MG63 (cell line): ENCODE measurements at places on chromosomes 12 and 14.

DNA sequence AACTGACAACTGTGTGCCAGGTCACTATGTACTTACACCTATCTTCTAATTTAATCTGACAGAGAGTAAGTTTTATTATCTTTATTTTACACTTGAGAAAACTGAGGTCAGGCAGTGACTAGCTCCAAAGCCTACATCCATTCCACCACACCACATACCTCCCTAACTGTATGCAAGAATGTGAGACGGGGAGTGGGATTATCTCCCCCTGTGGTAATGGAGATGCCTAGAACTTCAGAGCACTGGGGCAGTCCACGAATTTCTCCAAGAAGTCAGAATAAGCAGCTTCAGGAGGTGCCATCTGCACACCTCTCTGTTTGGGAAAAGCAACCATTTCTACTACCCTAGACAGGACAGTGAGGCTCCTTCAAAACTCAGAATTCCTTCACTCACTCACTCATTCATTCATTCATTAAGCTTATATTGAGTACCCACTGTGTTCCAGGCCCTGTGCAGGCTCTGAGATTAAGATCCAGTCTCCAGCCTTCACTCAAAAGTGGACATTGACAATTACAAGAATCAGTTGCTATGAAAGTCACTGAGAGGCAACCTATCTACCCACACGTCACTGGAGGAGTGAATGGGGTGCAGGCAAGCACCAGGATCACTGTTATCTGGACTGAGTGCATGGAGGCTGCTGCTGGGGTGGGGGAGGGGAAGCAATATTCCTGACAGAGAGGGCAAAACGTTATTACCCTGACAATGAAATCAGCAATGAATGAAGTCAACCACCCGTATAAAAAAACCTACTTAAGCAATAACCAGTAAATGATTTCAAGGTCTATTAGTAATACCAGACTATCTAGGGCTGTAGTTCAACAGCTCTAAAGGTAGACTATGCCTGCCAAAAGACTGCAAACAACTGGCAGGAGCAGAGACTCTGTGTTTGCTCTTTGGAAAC lies 18.0 kb downstream of the SLC7A7 start:
- no peak for DNase-seq

- DNase-seq, result no peak
These were observed 218.8 kb downstream of the DPF3 start for GRCh38 chr14:72675126-72675525.

- DNase-seq, result peak; percentile 34
These were observed 88.5 kb downstream of the GCH1 start for GRCh38 chr14:54814076-54814475.

DNA sequence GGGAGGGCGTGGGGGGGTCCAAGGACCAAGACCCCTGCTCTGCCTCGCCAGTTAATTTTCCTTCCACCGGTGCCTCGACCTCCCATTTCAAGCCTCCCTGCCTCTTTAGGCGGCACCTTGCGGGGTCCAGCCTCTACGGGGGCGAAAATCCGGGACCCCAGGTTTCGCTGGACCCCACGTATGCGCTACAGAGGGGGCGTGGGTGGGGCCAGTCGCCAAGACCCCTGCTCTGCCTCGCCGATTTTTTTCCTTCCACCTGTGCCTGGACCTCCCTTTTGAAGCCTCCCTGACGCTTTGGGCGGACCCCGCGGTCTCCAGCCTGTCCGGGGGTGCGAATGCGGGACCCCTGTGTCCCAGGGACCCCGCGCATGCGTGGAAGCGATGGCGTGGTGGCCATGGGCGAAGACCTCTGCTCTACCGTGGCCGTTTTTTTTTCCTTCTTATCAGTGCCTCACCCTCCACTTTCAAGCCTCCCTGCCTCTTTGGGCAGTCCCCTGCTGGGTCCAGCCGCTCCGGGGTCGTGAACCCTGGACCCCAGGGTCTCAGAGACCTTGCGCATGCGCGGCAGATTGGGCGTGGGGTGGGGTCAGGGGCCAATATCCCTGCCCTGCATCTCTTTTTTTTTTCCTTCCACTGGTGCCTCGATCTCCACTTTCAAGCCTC lies 324.2 kb downstream of the ALG10 start:
- no peak for DNase-seq

DNA sequence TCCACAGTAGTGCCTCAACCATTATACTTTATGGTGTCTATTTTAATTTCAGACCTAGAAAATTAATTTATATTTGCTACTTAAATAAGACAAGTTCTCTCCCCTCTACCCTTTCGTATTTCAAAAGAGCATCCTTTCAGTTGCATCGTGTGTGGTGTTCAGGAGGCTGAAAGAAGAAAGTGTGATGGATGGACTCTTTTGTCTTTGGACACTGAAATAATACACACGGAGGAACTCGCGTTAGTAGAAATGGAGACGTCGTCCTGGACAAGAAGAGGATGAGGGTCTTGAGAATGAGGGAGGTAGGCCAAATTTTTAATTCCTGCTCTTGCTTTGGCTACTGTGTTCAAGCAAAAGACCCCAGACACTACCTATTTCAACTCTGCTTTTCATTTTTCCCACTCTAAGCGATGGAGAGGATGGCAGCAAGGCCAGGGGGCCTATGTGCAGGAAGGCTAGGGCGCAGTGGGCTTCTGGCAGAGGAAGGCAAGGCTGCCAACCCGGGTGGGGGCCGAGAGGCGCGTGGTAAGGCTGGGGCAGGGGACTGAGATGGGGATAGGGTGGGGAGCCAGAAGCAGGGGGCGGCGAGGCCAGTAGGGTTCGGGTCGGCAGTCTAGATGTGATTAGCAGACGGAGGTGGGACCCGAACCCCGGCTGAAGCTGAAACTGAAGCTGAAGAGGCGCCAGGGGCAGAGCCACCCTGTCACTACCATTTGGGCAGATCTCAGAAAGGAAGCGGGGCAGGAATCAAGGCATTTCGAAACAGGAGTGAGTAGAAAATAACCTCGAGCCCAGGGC lies 722 bp downstream of the TMED8 start:
- peak; percentile 0 for DNase-seq

GRCh38 chr14:81301813-81302212 lies 81.1 kb upstream of the GTF2A1 start:
- no peak for DNase-seq

- no peak for DNase-seq
These were observed 4.1 kb upstream of the PLEK2 start for GRCh38 chr14:67416085-67416484.

GRCh38 chr12:56119361-56119796 lies 1.3 kb downstream of the ZC3H10 start:
- DNase-seq, result peak; percentile 82

DNA sequence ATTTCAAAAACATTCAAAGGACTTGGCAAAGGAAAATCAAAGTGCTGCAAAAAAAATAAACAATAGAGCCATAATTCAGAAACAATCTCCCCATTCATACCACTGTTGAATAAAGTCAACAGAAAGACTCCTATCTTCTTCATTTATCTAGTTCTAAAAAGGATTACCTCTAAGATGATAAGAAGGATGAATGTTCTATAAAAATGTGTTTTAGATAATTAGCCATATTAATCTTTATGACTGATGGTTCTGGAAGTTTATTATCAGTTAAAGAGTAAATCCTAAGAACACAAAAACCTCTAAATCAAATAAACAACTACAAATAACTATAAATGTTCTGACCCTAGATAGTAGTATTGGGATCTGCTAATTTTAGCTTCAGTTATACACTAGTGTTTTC lies 37.8 kb upstream of the CDKL1 start:
- no peak for DNase-seq

DNA sequence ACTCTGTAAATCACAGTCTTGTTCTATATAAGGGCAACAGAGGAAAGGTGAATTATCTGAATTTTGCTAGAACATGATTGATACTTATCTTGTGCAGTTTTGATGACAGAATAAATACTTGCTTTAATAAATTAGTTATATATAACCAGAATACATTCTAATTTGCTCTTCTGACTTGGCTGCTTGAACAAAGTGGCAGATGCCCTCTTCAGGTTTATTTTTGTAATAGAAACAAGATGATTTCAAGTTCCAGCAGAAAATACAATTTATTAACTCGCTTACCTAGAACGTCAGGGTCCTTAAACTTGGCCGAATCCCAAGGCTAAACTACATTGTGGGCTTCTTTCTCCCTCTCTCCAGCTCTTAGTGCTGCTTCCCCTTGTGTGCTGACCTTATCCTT lies 57.6 kb upstream of the SSTR1 start:
- DNase-seq, result no peak

DNA sequence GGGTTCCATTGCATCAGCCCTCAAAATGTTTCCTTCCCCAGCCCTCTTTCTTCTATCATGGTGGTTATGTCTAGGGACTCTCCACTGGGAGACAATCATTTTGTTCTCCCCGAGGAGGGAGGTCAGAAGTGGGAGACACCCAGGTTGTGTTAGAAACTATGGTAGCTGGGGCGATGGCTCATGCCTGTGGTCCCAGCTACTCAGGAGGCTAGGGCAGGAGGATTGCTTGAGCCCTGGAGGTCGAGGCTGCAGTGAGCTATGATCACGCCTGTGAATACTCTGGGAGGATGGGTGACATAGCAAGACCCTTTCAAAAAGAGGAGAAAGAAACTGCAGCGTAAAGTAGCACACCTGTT lies 13.0 kb upstream of the LRRC23 start:
- no peak for DNase-seq
